Neural progenitor cell (in vitro differentiated cells): ENCODE measurements at places on chromosomes 1 and 21. TPM values are rescaled to one million over a fixed set of nuclear protein-coding genes. Genes with fewer than 3 reads are reported as not detected.

The CFHR5 gene
- not detected in 2 replicates for total RNA-seq

- H3K27me3 ChIP-seq = peaks cover 8% of the 10 kb centered on the region
- DNase-seq = peak; percentile 77
- no peaks in the 10 kb centered on the region for H3K36me3 ChIP-seq
- peaks cover 52% of the 10 kb centered on the region for H3K4me1 ChIP-seq
- peak overlapping the region; percentile 5 for H3K4me3 ChIP-seq
Observed at GRCh38 chr1:158117854-158118704, 62.6 kb upstream of the CD1D start.

DNA sequence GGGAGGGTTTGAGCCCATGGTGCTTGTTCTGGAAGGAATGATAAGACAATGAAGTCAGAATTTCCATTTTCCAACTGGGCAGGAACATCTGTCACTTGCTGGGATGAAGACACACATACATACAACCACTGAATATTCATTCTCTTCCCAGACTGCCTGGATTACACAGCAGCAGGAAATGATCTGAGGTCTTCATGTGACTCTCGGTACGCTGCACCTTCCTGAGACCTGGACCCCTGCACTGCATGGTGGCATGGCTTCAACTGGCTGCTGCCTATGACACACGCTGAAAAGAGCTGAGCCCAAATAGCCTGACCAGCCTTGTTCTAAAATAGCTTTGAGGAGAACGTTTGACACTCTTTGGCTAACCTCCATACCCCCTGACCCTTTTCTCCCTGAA, 150.6 kb downstream of the GABPA start:
- no peak for DNase-seq
- H3K27me3 ChIP-seq = no peaks in the 10 kb centered on the region
- peaks cover 6% of the 10 kb centered on the region for H3K36me3 ChIP-seq
- no peak overlapping the region for H3K4me3 ChIP-seq
- no peak overlapping the region for H3K27ac ChIP-seq
- H3K4me1 ChIP-seq = no peaks in the 10 kb centered on the region

DNA sequence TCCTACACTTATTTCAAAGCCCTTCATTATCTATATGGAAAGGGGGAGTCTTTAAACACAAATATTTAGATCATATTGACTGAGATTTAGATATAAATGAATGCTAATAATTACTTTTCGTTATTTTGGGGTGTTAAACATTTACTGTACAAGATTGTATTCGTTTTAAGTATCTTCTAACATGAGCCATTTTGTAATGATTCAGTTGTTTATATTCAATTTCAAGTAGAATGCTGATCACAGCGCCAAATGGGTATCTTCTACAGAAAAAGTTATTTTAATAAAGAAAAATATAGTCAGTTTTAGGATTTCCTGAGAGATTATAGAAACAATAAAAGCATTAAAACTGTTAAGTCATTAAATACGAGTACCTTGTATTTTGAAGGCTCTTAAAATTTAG, 104.5 kb upstream of the HNRNPU start:
- peaks cover 25% of the 10 kb centered on the region for H3K4me1 ChIP-seq
- DNase-seq = no peak
- H3K36me3 ChIP-seq = no peaks in the 10 kb centered on the region

GRCh38 chr1:179781962-179782361, 38.9 kb downstream of the FAM163A start:
- DNase-seq = no peak
- no peaks in the 10 kb centered on the region for H3K27me3 ChIP-seq
- no peaks in the 10 kb centered on the region for H3K4me1 ChIP-seq
- no peak overlapping the region for H3K27ac ChIP-seq
- H3K4me3 ChIP-seq = no peak overlapping the region

DNA sequence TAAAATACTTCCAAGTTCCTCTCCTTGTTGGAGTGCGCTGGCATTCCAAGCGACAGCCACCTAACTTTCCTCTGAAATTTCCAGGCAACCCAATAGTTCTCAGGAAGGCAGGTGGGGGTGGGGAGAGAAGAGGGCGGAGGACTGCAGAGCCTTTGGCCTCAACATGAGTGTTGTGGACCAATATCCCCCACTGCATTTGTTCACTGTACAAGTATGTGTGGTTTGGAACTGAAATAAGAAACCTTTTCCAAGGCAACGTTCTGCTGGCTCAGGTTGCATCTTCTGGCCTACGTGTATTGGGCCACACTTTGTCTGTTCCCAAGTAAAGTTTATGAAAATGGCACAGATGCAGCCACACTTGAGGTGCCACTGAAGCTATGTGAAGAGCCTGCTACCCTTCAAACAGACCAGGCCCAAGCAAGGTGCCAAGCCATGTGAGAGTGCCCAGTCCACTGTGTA, 153.4 kb downstream of the DHRS3 start:
- no peak overlapping the region for H3K4me3 ChIP-seq
- no peaks in the 10 kb centered on the region for H3K36me3 ChIP-seq
- no peaks in the 10 kb centered on the region for H3K27me3 ChIP-seq
- H3K4me1 ChIP-seq = peaks cover 23% of the 10 kb centered on the region
- no peak overlapping the region for H3K27ac ChIP-seq

DNA sequence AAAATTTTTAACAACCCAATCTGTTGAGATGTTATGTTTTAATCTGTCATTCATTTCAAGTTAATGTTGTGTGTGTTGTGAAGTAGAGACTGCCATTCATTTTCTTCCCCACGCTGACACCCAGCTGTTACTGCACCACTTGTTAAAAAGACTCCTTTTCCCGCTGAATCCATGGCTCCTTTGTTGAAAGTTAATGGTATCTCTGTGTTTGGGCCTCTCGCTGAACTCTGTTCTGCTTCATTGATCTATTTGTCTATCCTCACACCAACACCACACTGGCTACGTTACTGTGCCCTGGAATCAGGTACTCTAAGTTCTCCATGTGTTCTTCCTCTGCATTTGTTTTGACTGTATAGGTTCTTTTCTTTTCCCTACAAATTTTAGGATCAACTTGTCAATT, 58.2 kb downstream of the PDE9A start:
- peak; percentile 69 for DNase-seq
- no peaks in the 10 kb centered on the region for H3K27me3 ChIP-seq
- H3K4me3 ChIP-seq = no peak overlapping the region
- peaks cover 4% of the 10 kb centered on the region for H3K36me3 ChIP-seq
- peaks cover 17% of the 10 kb centered on the region for H3K4me1 ChIP-seq

DNA sequence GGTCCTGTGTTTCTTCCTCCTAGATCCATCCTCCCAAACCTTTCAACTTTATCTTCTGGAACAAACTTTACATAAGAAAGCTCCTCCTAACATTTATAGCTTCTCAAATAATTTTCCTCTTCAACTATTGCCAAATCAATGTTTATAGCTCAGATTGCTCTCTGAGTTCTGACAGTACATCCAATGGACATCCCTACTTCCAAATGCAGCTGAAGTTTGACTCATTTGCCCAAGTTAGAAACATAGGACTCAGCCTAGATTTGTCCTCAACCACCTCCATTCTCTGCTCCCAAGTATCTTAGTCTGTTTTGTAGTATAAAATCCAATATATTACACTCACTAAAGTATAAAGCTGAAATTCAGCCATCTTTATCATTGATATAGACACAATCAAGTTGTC, 62.6 kb downstream of the ALG14 start:
- no peak for DNase-seq
- H3K4me3 ChIP-seq = no peak overlapping the region
- H3K27me3 ChIP-seq = no peaks in the 10 kb centered on the region

GRCh38 chr1:238916828-238917227, 469.5 kb upstream of the CHRM3 start:
- no peak for DNase-seq
- H3K4me1 ChIP-seq = peaks cover 8% of the 10 kb centered on the region
- no peak overlapping the region for H3K4me3 ChIP-seq
- no peaks in the 10 kb centered on the region for H3K27me3 ChIP-seq
- no peak overlapping the region for H3K27ac ChIP-seq

DNA sequence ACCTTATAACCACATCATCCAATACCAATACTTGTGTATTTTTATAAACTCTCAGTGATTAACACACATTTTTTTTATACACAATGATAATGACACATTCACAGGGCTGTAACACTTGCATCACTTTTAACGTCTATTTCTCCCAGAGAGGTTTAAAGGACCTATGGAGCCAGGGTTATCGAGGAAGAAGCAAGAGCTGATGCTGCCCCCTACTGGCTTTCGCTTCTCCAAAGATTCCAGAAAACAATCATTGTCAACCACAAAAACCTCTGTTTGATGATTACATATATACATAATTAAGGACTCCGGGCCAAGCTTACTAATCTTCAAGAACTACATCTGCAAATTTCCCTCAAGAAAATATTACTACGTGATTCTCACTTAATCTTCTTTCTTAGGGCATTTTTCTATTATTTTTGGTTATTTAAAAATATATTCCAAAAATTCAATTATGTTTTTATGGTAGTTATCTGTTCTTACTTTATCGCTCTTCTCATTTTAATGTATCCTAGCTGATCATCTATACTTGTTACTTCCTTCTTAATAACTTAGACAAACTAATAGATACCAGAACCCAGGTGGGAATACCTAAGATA, 214.5 kb downstream of the VAV3 start:
- H3K36me3 ChIP-seq = no peaks in the 10 kb centered on the region
- DNase-seq = peak; percentile 82
- no peak overlapping the region for H3K27ac ChIP-seq
- H3K4me3 ChIP-seq = no peak overlapping the region
- no peaks in the 10 kb centered on the region for H3K27me3 ChIP-seq
- no peaks in the 10 kb centered on the region for H3K4me1 ChIP-seq

DNA sequence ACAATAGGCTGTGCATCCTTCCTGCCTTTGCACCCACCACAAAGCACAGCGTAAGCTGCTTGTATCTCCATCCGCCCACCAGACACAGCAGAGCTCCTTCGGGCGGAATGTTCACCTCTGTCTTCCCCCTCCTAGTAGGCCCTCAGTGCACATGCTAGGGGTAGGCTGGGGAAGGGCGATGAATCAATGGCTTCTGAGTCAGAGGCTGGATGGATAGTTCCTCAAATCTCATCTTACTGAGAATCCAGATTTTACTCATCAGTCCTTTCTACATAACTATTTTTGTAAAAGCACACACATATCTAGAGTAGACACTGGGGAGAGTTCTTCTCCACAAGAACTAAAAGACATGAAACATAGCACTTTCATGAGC, 73.8 kb downstream of the BCAR3 start:
- no peak overlapping the region for H3K4me3 ChIP-seq

GRCh38 chr1:41041614-41042270, 20.2 kb upstream of the SLFNL1 start:
- H3K4me1 ChIP-seq = no peaks in the 10 kb centered on the region
- no peaks in the 10 kb centered on the region for H3K27me3 ChIP-seq
- no peaks in the 10 kb centered on the region for H3K36me3 ChIP-seq
- no peak overlapping the region for H3K4me3 ChIP-seq
